ENCODE measurements at places on chromosomes 2 and 18.

DNA sequence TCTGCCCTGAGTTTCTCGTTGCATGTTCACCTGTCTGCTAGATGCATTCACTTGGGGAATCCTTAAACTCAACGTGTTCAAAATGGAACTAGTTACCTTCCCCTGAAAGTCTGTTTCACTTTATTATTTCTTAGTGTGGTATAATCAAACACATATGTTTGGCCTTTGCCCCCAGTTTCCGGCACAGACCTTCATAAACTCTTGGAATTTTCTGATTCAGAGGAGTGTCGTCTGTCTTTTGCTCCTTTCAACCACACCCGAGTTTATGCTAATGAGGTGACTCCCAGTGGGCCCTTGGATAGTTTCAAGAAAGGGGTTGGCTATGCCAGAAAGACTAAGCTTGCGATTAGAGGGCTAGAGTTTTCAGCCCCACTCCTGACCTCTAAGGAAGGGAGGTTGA, 198.9 kb downstream of the CDCA7 start:
- DNase-seq: no peak

GRCh38 chr2:210555555-210555954, 844 bp upstream of the CPS1 start:
- no peak for DNase-seq

GRCh38 chr2:37589298-37589697, 82.1 kb downstream of the CDC42EP3 start:
- DNase-seq: no peak

GRCh38 chr2:226652369-226652768, 147.3 kb downstream of the IRS1 start:
- DNase-seq: no peak

DNA sequence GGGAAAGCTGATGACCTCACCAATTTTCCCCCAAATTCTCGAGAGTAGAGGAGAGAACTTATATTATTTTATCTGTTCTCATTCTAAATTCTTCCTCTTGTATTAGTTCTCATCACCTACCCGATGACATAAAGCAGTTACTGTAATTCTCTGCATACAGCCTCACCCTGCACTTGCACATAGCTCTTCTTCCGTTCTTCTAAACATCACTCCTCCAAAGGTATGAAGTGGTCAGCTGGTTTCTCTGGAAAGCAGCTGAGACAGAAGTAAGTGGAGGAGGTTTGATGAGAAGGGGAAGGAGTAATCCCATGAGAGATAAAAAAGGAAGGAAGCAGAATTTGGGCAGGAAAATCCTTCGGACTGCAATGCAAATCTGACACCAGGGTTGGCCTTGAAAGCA, 39.0 kb downstream of the FBXO48 start:
- DNase-seq: no peak

- no peak for DNase-seq
These were observed 38.0 kb downstream of the BIN1 start for GRCh38 chr2:127069003-127069402.

GRCh38 chr2:196277002-196277401, 105.6 kb upstream of the STK17B start:
- no peak for DNase-seq

- DNase-seq: no peak
These were observed 102.2 kb upstream of the TAF1B start for GRCh38 chr2:9741110-9741509.

DNA sequence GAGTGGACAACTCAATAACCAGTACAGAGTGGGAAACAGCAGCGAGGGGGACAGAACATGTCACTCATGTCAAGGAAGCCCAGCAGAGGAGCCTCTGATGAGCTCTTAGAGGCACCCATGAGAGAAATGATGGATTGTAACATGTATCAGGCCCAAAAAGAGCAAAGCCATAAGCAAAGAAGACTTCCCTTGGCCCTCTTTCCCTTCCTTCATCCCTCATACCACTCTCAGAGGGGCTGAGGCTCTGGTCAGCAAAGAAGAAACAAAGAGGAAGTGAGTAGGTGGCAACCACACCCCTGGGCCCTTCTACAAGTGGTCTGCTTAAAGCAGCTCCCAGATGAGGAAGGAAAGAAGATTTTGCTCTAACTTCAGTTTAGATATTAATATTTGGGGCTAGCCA, 112.8 kb downstream of the CDC42EP3 start:
- DNase-seq: no peak

DNA sequence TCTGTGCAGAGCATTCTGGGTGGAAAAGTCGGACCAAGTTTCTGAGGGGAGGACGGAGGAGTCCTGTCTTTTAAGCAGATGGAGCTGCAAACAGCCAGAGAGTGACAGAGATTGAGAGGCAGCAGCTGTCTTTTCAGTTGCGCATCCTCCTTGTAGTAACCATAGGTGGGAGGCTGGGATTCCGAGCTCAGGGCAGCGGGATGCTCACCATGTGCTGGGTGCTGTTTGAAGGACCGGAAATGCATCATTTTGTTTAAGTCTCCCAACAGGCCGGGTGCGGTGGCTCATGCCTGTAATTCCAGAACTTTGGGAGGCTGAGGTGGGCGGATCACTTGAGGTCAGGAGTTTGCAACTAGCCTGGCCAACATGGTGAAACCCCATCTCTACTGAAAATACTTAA, 93.4 kb downstream of the AGAP1 start:
- DNase-seq: no peak

GRCh38 chr18:66724664-66725356, 120.9 kb upstream of the CDH19 start:
- no peak for DNase-seq

DNA sequence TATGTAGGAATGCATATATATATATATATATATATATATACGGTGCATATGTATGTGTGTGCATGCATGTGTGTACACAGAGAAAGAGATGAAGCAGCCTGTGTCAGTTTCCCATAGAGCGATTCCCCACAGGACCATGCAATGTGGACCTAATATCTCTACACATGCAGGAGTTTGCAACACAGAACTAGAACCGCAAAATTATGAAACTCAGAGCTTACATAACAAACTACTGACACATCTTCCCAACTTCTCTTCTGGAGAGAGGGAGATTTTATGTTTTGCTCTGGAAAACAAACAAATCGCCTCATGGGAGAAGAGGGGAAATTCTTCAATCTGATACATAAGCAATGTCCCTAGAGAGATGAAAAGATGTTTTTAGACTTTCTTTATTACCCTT, 377.2 kb downstream of the LRATD1 start:
- DNase-seq: no peak

DNA sequence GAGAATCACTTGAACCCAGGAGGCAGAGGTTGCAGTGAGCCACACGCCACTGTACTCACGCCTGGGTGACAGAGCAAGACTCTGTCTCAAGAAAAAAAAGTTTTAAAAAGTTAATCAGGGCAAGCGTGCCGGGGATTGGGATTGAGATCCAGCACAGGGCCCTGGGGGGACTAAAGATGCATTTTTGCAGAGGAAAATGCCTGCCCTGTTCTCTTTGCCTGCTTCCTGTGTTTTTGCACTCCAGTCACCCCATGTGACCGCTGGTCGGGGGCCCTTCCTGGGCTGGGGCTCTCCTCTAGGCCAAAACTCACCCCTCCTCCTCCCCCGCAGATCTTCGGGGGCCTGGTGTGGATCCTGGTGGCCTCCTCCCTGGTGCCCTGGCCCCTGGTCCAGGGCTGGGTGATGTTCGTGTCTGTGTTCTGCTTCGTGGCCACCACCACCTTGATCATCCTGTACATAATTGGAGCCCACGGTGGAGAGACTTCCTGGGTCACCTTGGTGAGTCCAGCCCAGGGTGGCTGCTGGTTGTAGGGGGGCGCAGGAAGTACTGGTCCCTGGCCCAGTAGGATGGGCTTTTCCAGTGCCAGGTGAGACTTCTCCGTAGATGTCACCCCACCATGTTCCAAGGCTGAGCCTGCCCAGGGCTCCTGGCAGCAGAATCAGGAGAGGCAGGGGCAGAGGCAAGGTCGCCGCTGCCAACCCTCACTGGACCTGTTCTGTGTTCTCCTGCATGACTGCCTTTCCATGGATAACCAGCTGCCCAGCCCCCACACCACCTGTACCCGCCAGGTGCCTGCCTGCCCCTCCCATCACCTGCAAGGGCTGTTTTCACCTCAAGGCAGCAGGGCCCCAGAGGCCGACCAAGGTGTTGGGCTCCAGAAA, 22.4 kb downstream of the MAL start:
- DNase-seq: no peak

GRCh38 chr2:231904161-231904611, 22.0 kb downstream of the NPPC start:
- no peak for DNase-seq

DNA sequence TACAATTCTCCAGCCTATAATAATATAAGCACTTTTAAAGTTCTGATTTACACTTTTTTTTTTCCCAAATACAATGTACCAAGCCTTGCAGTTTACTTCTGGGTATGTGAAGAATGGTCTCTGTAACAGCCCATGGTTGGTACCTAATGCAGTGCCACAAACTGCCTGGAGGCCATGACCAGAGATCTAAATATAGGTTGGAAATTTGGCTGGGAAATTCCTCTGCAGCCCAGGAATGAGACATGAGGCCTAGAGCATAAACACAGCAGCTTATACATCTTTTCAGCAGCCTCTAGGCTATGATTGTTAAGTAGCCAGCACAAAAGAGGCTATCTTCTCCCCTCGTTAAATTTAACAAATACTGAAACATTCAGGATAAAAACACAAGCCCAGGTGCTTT, 432.0 kb upstream of the FAM98A start:
- DNase-seq: no peak

GRCh38 chr2:101355401-101356054, 31.8 kb downstream of the CREG2 start:
- no peak for DNase-seq
